CMK (cell line): ENCODE measurements at places on chromosomes 6 and 20.

DNA sequence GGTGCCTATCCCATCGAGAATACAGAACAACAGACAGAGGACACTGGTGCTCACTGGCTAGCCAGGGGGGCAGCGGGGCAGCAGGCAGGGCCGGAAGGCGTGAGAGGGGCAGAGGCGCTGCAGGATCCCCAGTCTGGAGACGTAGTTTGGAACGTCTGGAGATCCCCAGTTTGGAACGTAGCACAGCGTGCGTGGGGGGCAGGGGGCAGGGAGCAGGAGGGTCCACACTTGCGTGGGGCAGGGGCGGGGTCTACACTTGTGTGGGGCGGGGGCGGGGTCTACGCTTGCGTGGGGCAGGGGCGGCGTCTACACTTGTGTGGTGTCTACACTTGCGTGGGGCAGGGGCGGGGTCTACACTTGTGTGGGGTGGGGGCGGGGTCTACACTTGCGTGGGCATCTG lies 107.2 kb downstream of the DACT2 start:
- no peak for DNase-seq

DNA sequence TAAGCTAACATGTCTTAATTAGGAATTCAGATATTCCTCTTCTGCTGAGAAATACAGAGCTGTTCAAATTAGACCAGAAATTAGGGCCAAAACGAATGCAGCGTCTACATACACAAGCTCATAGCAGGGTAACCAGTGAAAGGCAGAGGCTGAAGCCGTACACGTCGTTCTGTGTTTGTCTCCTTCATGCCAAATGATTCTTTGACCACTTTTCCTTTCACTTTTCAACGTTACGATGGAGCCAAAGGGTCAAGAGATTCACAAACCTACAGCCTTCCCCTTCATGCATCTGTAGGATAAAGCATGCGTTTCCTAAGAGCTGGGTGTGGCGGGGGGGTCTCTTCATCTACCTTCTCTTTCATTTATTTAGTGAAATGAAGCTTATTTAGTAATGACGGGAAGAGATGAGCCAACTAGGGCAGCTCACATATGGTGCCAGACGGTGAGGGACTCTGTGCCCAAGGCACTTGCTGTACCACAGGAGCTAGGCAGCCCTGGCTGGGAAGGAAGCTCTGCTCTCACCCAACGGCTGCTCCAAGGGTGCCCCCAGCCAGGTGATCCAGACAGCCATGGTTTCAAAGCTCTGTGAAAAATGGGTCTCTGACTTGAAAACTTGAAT lies 178.0 kb downstream of the ATXN1 start:
- no peak for DNase-seq

DNA sequence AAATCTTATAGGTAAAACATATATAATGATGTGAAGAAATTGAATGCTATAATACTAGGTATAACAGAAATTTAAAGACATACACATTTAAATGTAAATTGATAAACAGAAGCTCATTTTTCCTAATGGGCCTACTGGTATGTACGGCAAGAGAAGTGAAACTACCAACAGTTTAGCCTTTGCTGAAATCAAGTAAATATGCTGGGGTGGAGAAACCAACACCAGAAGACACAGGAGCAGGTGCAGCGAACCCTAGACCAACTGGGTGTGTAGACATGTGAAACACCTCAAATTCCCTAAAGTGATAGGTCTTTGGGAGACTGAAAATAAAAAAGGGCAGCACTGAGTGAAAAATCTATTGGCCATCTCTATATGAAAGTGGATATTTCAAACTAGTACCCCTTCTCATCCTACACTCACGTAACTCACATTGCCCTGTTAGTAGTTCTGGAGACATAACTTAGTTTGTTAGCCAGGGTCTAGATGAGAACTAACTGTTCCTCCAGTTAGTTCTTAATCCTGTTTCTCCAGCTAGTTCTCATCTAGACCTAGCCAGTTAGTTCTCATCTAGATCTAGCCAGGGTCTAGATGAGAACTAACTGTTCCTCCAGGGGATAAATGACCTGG lies 53.1 kb downstream of the SLC35D3 start:
- no peak for DNase-seq

GRCh38 chr6:29617782-29618554 lies 15.0 kb downstream of the GABBR1 start:
- DNase-seq, result peak; percentile 35
